HS-27A (cell line): ENCODE measurements at places on chromosomes 4 and X.

GRCh38 chrX:7242613-7243012, 94.7 kb upstream of the PUDP start:
- DNase-seq = no peak

DNA sequence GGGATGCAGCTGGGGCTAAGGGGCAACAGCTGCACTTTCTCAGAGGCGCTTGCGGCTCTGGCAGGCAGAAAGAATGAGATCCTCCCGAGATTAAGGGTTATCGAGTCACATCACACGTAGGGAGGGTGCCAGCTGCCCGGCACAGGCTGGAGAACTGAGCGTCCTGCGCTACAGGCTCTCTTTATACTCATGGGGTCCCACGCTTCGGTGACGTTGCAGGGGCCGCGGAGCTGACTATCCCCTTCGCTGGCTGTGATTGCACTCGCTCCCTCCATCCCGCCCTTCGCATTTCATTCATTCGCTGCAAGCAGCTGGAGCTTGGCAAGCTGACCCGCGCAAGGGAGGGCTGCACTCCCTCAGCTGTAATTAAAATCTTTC, at the start of gene TACR3:
TSS of gene TACR3 (minus strand) at position 156 of the 378 bp plus-strand sequence. CDS start 310 bp downstream, outside the sequence.
- no peak for DNase-seq

DNA sequence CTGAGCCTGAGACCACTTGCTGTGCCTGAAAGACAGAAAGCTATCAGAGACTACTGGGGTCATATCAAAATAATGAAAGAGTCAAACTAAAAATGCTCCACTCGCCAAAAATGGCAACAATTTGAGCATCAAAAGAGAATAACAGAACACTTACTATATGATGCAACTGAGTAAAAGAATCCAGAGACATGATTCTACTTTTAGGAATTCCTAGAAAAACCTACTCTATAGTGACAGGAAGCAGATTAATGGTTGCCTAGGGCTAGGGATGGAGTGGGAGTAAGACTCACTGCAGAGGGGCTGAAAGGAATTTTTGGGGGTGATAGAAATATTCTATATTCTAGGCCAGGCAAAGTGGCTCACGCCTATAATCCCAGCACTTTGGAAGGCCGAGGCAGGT, 29.4 kb upstream of the SLAIN2 start:
- DNase-seq = no peak

DNA sequence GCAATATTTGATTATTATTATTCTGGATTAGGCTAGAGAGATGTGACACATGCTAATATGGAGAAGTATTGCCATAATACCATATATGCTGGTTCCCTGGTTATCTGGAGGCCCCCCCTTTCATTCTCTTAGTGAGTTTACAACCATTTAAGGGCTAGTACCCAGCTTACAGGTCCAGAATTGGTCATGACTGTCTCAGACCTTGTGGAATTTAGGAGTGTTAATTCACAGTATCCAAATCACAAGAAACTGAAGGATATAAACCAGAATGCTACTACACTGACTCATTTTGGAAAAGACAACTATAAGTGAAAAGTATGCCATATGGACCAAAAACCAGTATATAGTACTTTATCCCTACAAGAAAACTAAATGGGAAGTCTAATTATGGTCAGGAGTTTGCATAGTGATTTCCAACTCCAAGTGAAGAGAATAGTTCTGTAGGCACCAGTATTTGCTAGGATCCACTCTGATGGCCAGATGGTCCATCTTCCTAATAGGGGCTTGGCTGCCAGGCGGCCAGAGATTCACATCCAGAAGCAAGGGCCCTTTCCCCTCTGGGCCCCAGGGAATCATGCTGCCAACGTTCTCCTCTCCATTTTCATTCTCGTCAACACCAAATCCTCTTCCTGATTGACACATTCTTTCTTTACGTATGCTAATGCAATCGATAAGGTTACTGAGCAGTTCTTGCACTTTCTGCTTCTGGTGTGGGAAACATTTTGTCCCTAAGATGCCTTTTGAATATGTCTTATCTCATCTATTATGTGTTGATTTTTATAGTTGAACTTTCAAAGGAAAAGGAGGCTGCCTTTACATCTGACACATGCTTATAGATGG, 123.6 kb downstream of the SHROOM3 start:
- no peak for DNase-seq

- no peak for DNase-seq
These were observed 477.1 kb downstream of the PPARGC1A start for GRCh38 chr4:23412701-23413100.

DNA sequence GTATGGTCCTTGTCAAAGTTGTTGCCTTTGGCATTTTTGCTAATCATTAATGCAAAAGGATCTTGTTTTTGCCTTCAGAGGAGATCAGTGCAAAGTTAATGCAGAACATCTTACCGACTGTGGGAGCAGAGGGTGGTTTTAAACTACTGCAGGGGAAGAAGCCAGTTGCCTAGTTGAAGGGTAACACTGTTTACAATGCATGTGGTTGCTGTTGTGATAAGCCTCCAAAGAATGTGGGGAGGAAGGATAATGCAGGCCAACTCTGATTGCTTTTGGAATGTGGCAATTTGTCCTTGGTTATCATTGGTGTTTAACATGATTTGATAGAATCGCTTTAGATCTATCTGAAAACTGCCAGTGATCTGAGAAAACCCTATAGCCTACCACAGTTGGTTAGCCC, 204.3 kb upstream of the TLL1 start:
- no peak for DNase-seq

DNA sequence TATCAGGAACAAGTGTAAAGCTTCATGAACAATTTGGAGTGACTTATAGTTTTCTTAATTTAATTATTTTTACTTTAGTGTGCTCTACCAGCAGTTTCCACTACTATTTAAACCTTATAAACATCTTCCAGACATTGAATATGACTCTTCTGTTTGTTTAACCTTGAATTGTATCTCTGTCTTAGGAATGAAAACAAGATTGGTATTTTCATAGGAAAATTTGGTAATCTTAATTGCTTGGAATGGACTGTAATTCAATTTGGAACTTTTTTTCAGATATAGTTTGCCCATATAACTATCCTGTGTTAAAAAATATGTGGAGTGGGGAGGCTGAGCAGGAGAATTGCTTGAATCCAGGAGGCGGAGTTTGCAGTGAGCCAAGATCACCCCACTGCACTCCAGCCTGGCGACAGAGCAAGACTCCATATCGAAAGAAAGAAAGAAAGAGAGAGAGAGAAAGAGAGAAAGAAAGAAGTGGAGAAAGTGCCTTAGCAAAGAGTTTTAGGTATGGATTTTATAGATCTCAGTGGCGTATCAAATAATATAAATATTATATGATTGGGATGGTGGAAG, 242.4 kb downstream of the BMPR1B start:
- DNase-seq = no peak

- DNase-seq = no peak
These were observed at the start of gene TLR7 for GRCh38 chrX:12866451-12867377. Gene TLR7, plus strand, starts transcription at chrX:12867072. Its CDS starts 507 bp downstream, at chrX:12867579.

GRCh38 chrX:18891548-18891945, 92.4 kb downstream of the PHKA2 start:
- no peak for DNase-seq

GRCh38 chr4:24896056-24896455, 16.8 kb downstream of the CCDC149 start:
- no peak for DNase-seq

DNA sequence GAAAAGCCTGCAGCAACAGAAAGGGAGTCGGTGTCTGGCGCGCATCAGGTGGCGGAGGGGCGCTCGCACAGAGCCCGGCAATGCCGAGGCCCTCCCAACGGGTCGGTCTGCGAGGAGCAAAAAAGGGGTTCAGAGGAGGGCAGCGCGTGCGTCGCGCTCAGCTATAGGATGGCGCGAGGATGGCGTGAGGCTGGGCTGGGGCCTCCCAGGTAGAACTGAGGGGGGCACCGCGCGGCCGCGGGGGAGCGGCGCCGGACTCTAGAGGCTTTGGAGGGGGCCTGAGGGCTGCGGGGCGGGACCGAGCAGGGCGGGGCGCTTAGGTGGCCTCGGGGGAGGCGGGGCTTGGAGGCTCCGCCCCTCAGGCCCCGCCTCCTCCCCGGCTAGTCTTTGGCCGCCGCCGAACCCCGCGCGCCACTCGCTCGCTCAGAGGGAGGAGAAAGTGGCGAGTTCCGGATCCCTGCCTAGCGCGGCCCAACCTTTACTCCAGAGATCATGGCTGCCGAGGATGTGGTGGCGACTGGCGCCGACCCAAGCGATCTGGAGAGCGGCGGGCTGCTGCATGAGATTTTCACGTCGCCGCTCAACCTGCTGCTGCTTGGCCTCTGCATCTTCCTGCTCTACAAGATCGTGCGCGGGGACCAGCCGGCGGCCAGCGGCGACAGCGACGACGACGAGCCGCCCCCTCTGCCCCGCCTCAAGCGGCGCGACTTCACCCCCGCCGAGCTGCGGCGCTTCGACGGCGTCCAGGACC, at the start of gene PGRMC1:
TSS of gene PGRMC1 (plus strand) at position 414 of the 751 bp plus-strand sequence. CDS start at position 493, 79 bp downstream.
- DNase-seq = no peak

- DNase-seq = peak; percentile 49
These were observed 553.3 kb upstream of the MAGEB2 start for GRCh38 chrX:29662101-29662500.

DNA sequence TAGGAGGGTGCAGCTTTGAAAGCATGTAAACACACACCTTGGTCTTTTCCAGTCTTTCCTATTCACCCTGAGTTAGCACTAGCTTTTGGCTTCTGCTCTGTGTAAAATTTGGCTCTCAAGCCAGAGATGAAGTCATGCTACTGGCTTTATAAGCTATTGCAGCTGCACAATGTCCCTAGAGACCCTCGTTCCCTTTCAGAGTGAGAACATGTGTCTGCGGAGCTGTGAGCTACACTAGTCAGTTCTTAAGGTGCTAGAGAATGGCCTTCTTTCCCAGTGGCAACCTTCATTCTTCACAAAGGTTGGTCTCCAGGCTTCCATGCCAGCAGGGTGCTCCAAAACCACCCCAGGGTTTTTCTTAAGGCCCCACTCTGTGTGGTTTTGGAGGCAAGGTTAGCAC, 199.1 kb downstream of the SPATA18 start:
- DNase-seq = no peak

- DNase-seq = no peak
These were observed 71.9 kb upstream of the TFDP3 start for GRCh38 chrX:133290076-133290475.

- DNase-seq = no peak
These were observed 73.9 kb downstream of the APBB2 start for GRCh38 chr4:41140410-41140809.

DNA sequence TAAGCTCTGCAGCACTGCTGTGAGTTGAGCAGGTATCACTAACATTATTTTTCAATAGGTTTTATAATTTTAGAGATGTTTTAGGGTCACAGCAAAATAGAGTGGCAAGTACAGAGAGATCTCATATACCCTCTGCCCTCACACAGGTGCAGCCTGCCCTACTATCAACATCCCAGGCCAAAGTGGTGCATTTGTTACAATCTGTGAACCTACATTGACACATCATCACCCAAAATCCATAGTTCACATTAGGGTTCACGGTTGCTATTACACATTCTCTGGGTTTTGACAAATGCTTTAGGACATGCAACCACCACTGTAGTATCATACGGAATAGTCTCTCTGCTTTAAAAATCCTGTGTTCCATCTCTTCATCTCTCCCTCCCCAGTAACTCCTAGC, 173.1 kb downstream of the DHX15 start:
- DNase-seq = no peak

DNA sequence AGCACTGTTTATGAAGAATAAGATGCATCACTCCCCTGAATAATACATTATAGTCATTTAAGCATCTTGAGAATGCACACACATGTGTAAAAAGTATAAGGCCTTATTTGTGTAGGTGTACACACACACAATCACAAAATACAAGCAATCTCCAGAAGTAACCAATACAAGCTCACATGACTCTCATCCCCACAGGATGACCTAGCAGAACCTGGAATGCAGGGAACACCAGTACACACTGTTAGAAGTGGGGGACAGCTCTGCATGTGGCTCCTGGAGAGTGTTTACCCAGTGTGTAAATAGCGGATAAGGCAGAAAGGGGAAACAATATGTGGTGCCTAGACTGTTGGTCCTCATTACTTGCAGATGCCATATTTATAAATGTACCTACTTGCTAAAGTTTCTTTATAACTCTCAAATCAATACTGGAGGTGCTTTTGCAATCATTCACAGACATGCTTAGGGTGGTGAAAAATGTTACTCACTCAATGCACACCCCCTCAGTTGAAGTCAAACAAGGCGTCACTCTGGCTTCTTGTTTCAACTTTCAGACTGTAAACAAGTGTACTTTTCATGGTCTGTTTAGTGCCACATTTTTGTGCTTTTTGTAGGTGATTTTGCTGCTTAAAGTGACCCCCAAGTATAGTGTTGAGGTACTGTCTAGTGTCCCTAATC, 73.1 kb downstream of the MAGEB17 start:
- DNase-seq = no peak

GRCh38 chr4:6916587-6917460, 7.2 kb downstream of the TBC1D14 start:
- DNase-seq = no peak

DNA sequence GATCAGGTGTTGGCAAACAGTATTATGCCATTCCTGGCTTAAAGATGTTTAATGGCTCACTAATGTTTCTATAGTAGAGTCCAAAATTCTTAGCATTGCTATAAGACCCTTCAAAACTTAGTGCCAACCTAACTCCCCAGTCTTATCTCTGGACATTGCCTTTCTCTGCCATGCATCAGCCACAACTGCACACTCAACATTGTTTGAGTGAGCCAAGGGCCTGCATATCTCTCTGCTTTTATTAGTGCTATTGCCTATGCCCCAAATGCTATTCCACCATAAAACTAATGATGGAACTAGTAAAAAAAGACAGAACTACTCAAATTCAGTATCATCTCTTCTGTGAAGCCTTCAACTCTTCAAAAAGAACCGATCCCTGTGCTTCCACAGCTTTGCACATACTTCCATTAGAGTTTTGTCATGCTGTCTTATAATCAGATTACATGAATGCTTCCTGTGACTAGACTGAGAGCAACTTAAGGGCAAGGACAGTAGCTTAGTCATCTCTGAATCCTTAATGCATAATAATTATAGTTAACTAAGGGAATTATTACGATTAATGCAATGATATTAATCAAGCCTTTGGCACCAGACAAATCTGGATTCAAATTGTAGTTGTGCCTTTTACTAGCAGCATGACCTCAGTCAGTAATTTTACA, 53.7 kb downstream of the CHM start:
- DNase-seq = no peak

GRCh38 chrX:48025561-48025960, 18.8 kb downstream of the SPACA5 start:
- peak; percentile 35 for DNase-seq

DNA sequence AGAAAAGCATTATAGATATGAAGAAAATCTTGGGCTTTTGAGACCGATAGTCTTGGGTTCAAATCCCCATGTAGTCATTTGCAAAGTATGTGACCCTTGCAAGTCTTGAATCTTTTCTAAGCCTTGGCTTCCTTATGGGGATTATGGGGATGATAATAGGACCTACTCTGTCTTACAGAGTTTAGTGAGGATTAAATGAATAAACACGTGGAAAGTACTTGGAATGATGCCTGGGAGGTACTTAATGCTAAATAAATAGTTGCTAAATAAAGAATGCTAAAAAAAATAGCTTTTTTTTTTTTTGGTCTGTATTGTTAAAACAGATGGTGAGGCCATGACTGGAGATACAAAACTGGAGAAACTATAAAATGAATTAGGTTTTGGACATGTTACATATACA, 292.7 kb downstream of the GPAT3 start:
- DNase-seq = no peak

- no peak for DNase-seq
These were observed 1074.5 kb upstream of the PRKX start for GRCh38 chrX:4787971-4788370.

- no peak for DNase-seq
These were observed 11.3 kb downstream of the MAGEA1 start for GRCh38 chrX:153190381-153190780.
